ENCODE measurements at places on chromosomes 5 and 9.

GRCh38 chr5:35302544-35302943 is 72.3 kb upstream of the PRLR start:
- DNase-seq, result no peak

GRCh38 chr5:88393042-88393441 is 124.4 kb upstream of the TMEM161B start:
- no peak for DNase-seq

GRCh38 chr9:72538921-72539702 is 17.7 kb downstream of the TMC1 start:
- no peak for DNase-seq

DNA sequence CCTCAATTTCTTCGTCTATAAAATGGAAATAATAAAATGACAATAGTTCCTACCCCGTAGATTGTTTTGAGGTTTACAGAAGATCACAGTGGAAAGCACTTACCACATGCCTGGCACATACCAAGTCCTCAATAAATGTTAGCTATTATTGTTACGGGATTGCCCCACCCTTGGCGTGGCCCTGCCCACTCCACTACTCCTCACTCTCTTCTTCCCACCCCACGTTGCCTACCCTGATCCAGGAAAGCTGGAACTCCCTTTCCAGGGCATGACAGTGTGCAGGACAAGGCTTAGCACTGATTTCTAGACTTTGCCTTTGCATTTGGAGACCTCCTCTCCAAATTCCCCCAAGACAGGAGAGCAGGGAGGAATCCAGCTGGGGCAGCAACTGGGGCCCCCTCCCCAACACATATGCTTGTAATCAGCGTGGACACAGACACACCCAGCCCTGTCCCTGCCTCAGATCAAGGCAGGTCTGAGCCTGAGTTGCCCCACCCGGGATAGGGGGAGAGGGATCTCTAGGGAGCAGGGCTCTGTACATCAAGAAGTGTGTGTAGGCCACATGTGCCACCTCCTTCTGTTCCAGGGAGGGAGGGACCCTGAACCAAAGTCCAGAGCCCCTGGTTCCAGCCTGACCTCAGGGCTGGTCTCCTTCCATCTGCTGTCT is 6.7 kb downstream of the SLC4A9 start:
- DNase-seq, result no peak

GRCh38 chr9:69331444-69331843 is 6.4 kb downstream of the ENTREP1 start:
- DNase-seq, result no peak

DNA sequence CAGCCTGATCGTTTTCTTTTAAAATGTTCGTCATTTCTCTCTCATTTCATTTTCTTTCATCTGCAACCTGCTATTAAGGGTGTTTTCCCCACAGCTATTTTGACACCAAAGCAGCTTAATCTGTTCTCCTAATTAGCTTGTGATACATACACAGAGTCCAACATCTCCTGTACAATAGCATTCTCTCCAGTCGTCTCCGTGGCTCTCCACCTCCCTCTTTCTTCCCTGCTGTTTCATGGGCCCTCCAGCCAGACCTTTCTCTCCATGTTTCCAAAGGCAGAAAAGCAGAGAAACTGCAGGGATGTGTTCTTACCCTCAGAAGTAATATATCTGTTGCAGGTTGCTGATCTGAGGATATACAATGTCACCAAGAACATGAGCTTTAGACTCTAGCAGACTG is 88.8 kb upstream of the SPOCK1 start:
- DNase-seq, result no peak
